ENCODE measurements at places on chromosomes 16 and 17. TPM values are rescaled to one million over a fixed set of nuclear protein-coding genes. Genes with fewer than 3 reads are reported as not detected.

- no peak overlapping the region for H3K27ac ChIP-seq
- H3K4me3 ChIP-seq: no peak overlapping the region
- DNase-seq: no peak
- no peaks in the 10 kb centered on the region for H3K27me3 ChIP-seq
- no peaks in the 10 kb centered on the region for H3K36me3 ChIP-seq
Observed at GRCh38 chr16:89061590-89062380, 31.9 kb upstream of the ACSF3 start.

DNA sequence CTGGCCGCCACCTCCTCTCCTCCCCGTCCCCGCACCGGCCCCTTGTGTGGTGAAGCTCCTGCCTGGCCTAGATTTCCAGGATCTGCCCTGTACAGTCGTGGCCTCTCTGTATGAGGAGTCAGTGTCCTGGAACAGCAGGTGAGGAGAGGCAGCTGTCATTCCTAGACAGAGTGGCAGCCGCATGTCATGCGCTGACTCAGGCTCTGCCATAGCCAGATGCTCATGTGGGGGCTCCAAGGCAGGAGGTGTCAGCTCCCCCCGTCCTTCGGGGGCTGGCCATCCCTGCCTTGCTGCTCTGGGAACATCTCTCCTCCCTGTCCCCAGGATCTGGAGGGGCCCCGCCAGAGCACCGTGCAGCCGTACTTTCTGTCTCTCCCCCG lies 60.4 kb downstream of the BAIAP2 start:
- H3K36me3 ChIP-seq: no peaks in the 10 kb centered on the region
- peak overlapping the region; percentile 19 for H3K4me3 ChIP-seq
- peaks cover 20% of the 10 kb centered on the region for H3K4me1 ChIP-seq
- peak overlapping the region; percentile 74 for H3K27ac ChIP-seq
- H3K27me3 ChIP-seq: peaks cover 1% of the 10 kb centered on the region
- DNase-seq: no peak

DNA sequence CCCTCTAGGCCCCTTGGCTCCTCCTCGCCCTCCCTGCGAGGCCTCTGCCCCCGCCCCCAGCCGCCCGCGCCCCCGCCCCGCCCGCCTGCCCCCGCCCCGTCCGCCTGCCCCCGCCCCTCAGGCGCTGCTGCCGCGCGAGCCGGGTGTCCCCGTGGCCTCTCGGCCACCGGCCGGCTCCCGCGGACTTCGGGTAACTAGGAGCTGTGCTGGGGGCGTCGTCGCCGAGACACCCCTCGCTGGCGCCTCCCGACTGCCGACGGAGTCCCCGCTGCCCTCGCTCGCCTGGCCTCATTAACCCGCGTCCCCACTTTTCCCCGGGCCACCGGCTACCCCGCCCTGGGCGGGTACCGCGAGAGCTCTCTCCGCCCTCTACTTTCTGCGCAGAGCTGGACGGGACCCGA lies at the start of gene TLCD1:
Gene TLCD1 (minus strand): TSS at position 8 of the 401 bp plus-strand sequence. CDS start 136 bp downstream, outside the sequence.
- peaks cover 55% of the 10 kb centered on the region for H3K4me1 ChIP-seq
- H3K4me3 ChIP-seq: peak within 1 kb of the TSS; percentile 98
- H3K27ac ChIP-seq: peak within 1 kb of the TSS; percentile 100
- H3K36me3 ChIP-seq: peaks cover 48% of the 10 kb centered on the region

The TLCD3B gene
- total RNA-seq: 1.8 TPM

GRCh38 chr16:86819533-86819892 lies 241.2 kb downstream of the FOXL1 start:
- peaks cover 2% of the 10 kb centered on the region for H3K27me3 ChIP-seq
- DNase-seq: no peak
- no peaks in the 10 kb centered on the region for H3K36me3 ChIP-seq
- no peak overlapping the region for H3K4me3 ChIP-seq

DNA sequence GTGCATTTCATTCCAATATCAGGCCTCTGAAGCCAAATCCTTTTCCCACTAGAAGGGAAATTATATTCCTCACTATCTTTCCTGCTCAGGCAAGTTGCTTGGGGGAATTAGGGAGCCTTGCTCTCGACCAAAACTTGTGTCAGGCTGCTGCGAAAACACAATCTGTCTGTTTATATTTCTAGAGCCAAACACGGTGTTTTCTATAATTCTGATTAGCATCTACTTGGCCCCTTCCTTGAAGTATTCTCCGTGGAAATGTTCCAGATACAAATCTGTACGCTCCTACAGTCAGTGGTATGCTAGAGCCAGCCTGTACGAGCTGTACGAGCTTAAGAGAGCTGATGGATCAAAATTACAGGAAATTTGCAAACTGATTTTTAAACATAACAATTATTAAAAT lies 299.3 kb upstream of the SALL1 start:
- H3K36me3 ChIP-seq: no peaks in the 10 kb centered on the region
- DNase-seq: no peak
- no peak overlapping the region for H3K27ac ChIP-seq
- H3K4me1 ChIP-seq: no peaks in the 10 kb centered on the region
- no peaks in the 10 kb centered on the region for H3K27me3 ChIP-seq
- no peak overlapping the region for H3K4me3 ChIP-seq

DNA sequence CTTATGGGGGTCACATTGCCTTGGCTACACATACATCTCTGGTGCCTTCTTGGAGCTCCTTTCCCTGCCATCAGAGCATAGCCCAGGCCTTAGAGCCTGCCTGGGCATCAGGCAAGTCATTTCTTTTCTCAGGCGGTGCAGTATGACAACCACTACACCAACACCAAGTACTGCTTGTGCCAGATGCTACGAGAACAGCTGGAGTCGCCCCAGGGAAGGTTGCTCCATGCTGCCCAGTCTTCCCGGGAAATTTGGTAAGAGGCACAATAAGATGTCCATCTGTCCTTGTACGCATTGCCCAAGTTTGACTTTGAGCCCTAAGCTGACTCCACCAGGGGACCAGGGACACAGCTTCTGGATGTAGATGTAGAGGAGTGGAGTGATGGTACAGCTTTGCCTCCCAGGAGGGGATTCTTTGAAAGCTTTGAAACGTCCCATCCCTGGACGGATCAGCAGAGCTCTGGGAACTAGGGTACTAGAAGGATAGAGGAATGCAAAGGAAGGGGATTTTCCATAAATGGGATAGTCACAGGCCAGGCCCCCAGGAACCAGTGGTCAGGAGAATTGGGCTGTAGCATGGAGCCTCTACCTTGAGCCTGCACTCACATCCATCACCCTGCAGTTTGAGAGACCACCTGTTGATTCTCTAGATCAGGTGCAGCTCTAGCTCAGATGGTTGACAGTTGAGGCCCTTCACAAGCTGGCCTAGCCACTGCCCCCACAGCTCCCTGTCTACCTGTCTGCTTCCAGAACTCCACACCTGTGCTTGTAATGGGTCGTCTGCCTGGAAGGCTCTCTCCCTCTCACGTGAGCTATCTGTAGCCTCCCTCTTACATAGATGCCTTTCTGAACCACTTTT lies 11.0 kb upstream of the NFATC3 start:
- H3K27me3 ChIP-seq: no peaks in the 10 kb centered on the region
- peak overlapping the region; percentile 76 for H3K4me3 ChIP-seq
- peak overlapping the region; percentile 89 for H3K27ac ChIP-seq
- peak; percentile 60 for DNase-seq
- H3K4me1 ChIP-seq: peaks cover 86% of the 10 kb centered on the region
- peaks cover 76% of the 10 kb centered on the region for H3K36me3 ChIP-seq

The KRT39 gene
- total RNA-seq: not detected

GRCh38 chr16:11613381-11614303 lies 26.9 kb upstream of the LITAF start:
- H3K4me1 ChIP-seq: peaks cover 7% of the 10 kb centered on the region
- DNase-seq: no peak
- no peaks in the 10 kb centered on the region for H3K36me3 ChIP-seq
- H3K4me3 ChIP-seq: no peak overlapping the region

The NUDT7 gene
- 4.0 TPM for total RNA-seq

GRCh38 chr16:75238132-75238852 lies 13.1 kb downstream of the BCAR1 start:
- no peaks in the 10 kb centered on the region for H3K36me3 ChIP-seq
- peaks cover 2% of the 10 kb centered on the region for H3K4me1 ChIP-seq
- H3K4me3 ChIP-seq: no peak overlapping the region

DNA sequence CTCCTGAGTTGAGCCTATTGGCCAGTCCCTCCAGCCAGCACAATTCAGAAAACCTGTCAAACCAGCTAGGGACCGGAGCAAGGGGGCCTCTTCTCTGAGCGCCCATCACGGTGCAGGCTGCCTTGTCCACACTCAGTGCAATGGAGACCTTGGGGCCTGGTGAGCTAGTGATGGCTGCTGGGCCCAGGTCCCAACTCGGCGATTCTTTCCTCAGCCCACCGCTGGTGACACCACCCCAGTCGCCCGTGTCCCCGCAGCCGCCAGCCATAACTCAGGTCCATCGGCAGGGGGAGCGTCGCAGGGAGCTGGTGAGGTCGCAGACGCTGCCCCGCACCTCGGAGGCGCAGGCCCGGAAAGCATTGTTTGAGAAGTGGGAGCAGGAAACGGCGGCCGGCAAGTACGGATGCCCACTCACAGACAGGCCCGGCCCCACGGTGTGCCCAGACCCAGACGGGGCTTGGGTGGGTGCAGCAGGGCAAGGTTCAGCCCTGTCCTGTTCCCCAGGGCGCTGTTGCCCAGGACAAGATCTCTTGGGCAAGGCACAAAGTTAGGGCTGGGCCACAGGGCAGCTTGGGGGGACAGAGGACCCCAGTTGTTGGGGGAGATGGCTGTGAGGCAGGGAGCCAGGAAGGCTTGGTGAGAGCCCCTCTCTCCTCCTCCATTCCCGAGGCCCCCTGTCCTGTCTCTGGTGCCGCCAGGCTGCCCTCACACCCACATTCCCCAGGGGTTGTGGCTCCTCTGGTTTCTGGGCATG lies 10.8 kb downstream of the SMTNL2 start:
- H3K27me3 ChIP-seq: peaks cover 7% of the 10 kb centered on the region
- DNase-seq: peak; percentile 77
- no peak overlapping the region for H3K27ac ChIP-seq

The SEZ6 gene
- total RNA-seq: not detected

GRCh38 chr17:32518646-32519227 lies 31.9 kb downstream of the CDK5R1 start:
- H3K4me3 ChIP-seq: peak overlapping the region; percentile 50
- H3K27ac ChIP-seq: peak overlapping the region; percentile 18
- peaks cover 60% of the 10 kb centered on the region for H3K4me1 ChIP-seq
- no peaks in the 10 kb centered on the region for H3K36me3 ChIP-seq

- H3K4me3 ChIP-seq: no peak overlapping the region
- no peak overlapping the region for H3K27ac ChIP-seq
- H3K27me3 ChIP-seq: peaks cover 11% of the 10 kb centered on the region
- DNase-seq: no peak
Observed at GRCh38 chr17:63398680-63399079, 47.4 kb downstream of the CYB561 start.

DNA sequence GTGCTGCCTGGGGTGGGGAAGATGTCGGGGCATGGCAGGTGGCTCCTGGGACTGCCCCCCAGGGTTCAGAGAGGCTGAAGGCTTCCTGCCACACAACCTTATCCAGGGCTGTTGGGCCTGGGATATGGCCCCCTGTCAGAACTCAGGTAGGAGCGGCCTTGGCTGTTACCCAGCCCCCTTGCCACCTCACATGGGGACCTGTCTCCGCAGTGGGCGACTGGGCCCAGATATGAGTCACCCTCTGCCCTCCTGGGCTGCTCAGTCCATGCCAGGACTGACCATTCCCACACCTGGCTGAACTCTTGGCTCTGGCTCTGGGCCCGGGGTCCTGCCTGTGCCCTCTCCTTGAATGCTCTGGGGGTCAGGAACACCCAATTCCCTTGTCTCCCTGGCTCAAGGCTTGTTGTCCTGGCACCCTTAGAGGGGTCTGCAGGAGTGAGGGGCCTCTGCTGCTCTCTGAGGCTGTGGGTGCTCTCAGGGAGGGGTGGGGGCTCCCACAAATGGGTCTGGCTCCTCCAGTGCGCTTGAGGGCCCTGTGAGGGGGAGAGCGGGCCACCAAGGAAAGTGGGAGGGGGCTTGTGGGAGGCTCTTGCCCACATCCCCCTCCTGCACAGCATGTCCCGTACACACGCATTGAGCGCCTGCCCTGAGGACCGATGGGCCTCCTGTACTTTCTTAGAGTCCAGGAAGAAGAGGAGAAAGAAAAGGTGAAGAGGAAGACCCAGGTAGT lies 36.0 kb downstream of the LGALS9 start:
- no peaks in the 10 kb centered on the region for H3K4me1 ChIP-seq
- H3K4me3 ChIP-seq: no peak overlapping the region
- H3K27ac ChIP-seq: no peak overlapping the region
- H3K36me3 ChIP-seq: no peaks in the 10 kb centered on the region

DNA sequence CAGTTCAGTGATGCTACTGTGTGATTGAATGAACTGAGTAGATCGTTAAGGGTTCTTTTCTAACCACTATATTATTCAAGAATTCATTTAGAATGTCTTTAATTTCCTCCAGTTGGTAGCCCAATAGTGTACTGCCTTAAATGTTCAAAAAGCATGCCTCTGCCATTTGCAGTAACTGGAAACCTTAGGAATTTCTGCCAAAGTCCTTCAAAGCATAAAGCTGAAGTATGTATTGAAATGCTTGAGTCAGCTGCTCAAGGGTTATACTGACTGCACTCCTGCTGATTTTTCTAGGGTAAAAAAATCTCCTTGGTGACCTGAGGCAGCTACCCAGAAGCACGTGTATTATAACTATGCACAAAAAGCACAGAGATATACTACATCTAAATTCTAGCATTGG lies 56.5 kb downstream of the SNTB2 start:
- H3K4me1 ChIP-seq: peaks cover 2% of the 10 kb centered on the region
- H3K27me3 ChIP-seq: no peaks in the 10 kb centered on the region
- H3K27ac ChIP-seq: no peak overlapping the region
- no peak for DNase-seq
- peaks cover 15% of the 10 kb centered on the region for H3K36me3 ChIP-seq
- no peak overlapping the region for H3K4me3 ChIP-seq

The HBQ1 gene
- 1.6 TPM for total RNA-seq

The KCTD19 gene
- total RNA-seq: 1.0 TPM

The CCL8 gene
- not detected for total RNA-seq

- H3K4me1 ChIP-seq: peaks cover 18% of the 10 kb centered on the region
- H3K27me3 ChIP-seq: no peaks in the 10 kb centered on the region
- peaks cover 20% of the 10 kb centered on the region for H3K36me3 ChIP-seq
- no peak overlapping the region for H3K27ac ChIP-seq
Observed at GRCh38 chr16:4303973-4304372, 11.9 kb upstream of the GLIS2 start.

DNA sequence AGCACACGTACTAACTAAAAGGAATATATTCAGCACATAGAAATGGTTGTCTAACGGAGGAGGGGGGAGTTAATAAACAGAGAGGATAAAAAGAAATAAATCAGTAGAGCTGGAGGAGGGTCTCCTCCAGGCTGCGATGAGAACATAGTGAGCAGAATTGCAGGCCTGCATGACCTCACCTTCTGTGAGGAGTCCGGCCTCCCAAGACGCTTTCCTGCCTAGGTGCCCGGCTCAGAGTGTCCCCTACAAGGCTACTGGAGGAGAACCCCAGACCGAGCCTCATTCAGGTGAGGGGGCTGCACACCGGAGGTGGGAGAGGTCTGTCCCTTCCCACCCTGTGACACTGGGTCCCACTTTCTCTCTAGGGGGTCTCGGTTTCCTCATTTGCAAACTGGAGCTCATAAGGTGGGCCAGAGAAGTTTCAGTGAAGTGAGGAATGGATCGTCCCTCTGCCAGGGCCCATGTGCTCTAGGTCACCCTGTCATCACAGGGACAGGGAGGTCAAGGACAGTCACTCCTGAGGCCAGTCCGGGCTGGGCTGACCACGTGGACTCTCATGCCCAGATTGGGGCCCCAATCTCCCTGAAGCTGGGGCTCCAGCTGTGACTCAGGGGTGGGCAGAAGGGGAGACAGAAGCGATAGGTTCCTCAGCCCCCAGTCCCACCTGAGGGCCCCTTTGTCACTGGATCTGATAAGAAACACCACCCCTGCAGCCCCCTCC lies 3.3 kb upstream of the HBM start:
- H3K27ac ChIP-seq: no peak overlapping the region
- no peak overlapping the region for H3K4me3 ChIP-seq
- H3K27me3 ChIP-seq: peaks cover 36% of the 10 kb centered on the region
- no peaks in the 10 kb centered on the region for H3K36me3 ChIP-seq
- no peak for DNase-seq
